ENCODE measurements at places on chromosomes 6 and 20.

DNA sequence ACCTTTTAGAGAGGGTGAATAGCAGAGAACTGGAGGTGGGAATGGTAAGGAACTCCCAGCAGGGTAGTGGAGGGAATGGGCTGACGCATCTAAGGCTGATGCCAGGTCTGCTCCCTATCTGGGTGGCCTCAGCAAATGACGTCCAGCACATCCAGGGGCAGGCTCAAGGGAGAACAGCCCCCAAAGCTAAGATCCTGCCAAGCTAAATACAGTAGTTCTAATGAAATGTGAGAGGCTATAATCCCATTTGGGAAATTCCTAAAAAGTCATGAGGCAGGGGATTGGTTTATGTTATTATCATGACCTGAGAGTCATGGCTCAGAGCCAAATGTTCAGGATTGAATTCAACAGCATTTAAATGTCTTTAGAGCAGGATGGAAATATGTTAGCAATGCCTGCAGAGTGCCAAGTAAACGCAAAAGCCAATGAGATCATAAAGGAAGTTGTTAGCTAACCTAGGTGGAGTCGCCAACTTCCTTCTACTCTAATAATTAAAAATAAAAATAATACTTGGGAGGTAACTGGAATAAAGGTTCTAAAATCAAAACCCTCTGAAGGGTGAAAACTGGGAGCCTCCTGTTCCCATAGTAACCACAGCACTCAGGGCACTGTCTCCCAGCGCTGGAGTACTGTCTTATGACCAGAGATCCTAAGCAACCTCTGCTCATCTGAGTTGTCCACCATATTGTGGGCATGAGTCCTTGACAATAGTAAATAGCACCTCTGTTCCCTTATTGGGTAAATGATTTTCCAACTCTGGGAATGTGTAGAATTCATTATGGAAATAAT, 34.8 kb downstream of the IYD start:
- no peak for DNase-seq

- no peak for DNase-seq
Observed at GRCh38 chr6:38522322-38522721, 117.4 kb downstream of the BTBD9 start.

DNA sequence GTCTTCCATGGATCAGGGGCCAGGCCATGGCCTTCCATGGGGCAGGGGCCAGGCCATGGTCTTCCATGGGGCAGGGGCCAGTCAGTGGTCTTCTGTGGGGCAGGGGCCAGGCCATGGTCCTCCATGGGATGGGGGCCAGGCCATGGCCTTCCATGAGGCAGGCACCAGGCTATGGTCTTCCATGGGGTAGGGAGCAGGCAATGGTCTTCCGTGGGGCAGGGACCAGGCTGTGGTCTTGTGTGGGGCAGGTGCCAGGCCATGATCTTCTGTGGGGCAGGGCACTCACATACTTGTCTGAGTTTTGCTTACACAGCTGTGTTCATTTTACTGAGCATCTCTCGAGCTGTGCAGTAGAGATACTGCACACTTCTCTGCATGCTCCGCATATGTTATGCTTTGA, 57.3 kb upstream of the THBS2 start:
- DNase-seq = no peak

DNA sequence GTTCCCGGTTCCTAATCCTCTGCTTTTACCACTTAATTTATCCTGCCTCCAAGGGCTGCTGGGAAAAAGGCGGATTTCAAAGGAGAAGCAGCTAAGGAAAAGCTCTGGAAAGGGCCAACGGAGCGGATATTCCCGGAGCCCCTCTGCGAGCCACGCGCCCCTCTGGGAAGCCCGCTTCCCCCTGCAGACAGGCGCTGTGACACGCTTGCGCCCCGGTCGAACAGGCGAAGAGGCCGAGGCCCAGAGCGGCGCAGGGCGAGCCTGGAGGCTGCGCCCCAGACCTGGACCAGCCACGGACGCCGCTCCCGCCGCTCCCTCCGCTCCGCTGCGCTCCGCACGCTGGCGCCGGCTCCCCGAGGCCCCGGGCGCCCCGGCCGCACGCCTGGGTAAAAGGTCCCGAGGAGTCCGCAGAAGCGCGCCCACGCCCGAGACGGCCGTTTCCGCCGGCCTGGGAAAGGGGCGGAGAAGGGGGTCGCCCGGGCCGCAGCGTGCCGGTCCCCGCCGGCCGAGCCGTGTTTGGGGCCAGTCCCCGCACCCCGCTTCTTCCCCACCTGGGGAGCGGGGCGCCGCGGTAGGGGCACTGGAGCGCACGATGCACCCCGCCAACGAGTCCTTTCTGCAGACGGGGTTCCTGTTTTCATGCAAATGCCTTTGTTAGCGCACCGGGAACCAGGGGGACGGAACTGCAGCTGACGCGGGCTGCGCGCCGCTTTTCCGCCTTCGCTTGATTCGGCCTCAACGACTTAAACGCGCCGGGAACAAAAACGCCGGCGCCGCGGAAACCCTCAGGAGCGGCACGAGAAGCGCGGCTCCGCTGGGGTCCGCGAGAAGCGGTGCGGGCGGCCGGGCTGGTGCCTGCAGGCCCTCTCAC, 91.9 kb upstream of the SIRPA start:
- DNase-seq = no peak

- no peak for DNase-seq
Observed at GRCh38 chr6:140050101-140050995, 675.9 kb upstream of the CITED2 start.

DNA sequence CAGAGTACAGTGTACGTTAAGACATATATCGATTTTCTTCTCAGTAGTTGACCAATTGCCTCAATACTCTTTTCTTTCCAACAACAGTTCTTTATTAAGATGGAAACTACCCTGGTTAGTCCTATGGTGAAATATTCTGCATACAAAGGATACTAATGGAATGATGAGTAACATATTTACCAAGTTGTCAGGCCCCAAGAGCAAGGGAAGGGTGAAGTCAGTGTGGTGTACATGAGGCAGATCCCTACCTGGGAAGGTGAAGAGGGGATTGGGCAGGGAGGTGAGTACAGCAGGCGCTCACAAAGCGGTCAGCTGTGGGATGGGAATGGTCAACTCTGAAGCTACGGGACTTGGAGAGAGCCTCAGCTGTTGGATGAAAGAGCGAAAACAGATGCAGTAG, 29.7 kb downstream of the GJA1 start:
- DNase-seq = no peak

- DNase-seq = no peak
Observed at GRCh38 chr6:112524071-112524470, 176.9 kb downstream of the RFPL4B start.
